Pulmonary artery endothelial cell (primary cell): ENCODE measurements at places on chromosomes 3 and 15. TPM values are rescaled to one million over a fixed set of nuclear protein-coding genes. Genes with fewer than 3 reads are reported as not detected.
A peak's percentile ranks its signal among the peaks of the same experiment; 100 is the strongest.

DNA sequence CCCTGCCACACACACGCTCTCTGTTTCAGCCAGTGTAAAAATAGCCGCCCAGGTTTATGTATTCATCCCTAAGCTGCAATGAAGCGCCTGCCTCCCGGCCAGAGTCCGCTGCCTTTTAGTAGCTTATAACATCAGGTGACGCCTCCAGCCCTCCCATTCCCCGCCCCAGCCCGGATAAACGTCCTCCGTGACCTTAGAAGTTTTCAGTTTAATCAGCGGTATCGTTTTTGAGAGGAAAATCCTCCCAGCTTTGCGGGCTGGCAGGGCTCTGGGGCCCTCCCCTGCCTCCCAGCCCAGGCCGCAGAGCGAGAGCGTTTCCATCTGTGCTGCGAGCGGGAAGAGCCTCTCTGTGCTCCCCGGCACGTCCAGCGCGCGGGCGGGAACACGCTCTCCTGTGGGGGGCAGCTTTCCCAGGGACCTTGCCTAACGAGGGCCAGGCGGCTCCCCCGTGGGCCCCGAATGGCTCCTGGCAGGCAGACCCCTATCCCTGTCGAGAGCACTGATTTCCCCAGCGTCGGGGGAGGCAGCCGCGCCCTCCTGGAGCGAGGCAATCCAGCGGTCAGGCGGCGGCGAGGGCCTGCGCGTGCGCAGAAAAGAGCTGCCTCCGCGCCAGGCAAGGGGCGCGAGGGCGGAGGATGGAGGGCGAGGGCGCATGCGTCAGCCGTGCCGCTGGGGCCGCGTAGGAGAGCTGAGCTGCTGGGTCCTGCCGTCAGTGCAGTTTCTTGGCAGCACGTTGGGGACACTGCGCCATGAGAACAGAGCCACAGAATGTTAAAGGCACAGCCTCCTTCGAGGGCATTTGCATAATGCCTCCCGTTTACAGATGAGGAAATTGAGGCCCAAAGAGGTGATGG is 71.1 kb downstream of the CCNL1 start:
- DNase-seq, result peak; percentile 69

GRCh38 chr15:92595506-92596381 is 59.8 kb downstream of the FAM174B start:
- DNase-seq, result no peak

GRCh38 chr15:34335176-34336032 is 2.2 kb downstream of the SLC12A6 start:
- DNase-seq, result no peak

DNA sequence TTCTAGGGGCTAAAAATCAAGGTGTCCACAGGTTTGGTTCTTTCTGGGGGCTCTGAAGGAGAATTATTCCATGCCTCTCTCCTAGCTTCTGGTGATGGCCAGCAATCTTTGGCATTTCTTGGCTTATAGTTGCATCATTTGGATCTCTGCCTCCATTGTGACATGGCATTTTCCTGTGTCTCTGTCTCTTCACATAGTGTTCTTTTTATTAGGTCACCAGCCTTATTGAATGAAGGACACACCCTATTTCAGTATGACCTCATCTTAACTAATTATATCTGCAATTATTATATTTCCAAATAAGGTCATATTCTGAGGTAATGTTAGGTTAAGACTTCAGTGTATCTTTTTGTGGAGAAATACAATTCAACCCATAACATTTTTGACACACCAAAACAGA is 3.2 kb upstream of the GBE1 start:
- no peak for DNase-seq

- DNase-seq, result no peak
Measured at GRCh38 chr3:170740726-170741591, 129.0 kb downstream of the RPL22L1 start.

Gene SPATA16
- not detected in 2 replicates for total RNA-seq

DNA sequence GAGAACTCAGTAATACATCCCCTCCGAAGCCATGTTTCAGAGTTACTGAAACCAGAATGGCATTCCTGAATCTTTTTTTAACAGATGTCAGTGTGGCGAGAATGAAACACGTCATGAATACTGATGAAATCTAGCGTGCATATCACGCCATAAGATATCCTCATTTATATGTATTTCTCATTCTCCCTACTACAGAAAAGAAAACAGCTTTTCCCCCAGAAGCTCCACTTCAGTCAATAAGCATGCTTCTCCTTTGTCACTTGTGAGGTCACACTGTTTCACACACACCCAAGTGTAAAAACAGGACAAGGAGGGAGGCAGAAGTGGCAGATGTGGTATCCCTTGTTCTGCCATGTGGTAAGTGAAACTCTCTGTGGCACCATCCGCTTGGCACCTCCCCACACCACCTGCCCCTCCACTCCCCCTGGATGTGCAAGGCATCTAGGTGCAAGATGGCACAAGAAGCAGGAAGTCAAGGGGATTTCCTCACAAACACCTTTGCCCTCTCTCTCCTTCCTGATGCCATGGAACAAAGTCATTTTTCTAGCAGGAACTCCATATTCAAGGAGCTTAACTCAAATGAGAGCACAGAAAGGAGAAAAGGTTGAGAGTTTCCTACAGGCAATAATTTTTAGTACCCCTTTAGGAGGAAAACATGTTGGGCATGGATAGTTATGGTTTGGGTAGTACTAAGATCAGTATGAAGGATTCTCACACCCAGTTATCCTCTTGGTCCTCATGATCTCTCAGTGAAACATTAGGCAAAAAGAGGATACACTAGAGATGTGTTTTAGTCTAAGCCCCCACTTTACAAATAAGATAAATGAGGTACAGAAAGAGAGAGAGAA is 47.5 kb upstream of the FRMD4B start:
- DNase-seq, result no peak

DNA sequence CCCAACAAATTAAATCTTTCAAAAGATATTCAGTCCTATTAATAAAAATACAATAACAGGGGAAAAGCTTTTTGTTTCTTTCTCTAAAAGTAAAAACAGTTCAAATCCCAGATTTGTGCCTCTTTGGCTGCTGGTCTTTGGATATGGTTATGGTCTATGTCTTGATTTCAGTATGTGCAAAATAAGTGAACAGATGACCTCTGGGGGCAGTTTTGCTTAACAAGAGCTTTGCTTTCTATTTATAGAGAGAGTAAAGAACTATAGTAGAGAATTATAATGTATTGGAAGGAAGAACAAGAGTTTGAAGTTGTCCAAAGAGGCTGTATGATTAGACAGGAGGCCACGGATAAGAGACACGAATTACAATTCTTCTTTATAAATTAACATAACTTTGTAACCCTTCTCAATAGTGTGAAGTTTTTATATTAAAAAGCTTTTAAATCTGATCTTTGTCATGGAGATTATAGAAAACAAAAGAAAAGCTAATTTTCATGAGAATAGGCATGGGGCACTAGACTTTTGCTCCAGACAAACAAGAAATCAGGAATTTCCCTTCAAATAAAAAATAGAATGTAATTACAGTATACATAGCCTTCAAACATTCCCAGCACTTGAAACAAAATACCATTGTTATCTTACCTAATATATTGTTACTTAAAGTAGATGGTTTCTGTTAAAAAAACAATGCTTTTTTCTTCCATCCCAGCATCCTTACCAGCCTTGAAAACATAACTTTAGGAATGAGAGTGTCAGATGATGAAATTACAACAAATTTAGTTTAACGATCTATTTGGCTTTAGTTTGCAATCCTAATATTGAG is 432.7 kb upstream of the ARHGEF26 start:
- DNase-seq, result no peak

DNA sequence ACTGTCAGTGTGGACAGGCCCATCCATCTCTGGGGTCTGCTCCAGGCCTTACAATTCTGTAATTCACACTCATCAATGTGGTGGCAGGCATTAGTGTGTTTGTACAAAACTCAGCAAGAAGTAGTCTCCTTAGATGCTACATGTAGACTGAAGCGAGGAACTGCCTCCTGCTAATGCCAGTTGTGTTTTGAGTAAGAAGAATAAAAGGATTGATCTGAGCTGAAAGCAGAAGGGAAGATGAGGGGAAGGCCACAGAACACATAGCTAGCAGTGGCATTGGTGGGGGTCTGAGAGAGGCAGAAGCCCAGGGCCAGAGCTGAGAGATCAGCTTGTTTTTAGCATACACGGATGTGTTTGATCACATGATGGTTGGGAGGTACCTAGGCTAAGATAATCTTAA is 144.1 kb downstream of the TIGIT start:
- DNase-seq, result no peak

Gene PLSCR4
- total RNA-seq, result 89.9 and 102 TPM in 2 replicates

Gene ACSBG1
- not detected in 2 replicates for total RNA-seq

Gene FGD5
- 79.7 and 84.3 TPM in 2 replicates for total RNA-seq

GRCh38 chr15:58602823-58603222 is 146.7 kb downstream of the ADAM10 start:
- no peak for DNase-seq

DNA sequence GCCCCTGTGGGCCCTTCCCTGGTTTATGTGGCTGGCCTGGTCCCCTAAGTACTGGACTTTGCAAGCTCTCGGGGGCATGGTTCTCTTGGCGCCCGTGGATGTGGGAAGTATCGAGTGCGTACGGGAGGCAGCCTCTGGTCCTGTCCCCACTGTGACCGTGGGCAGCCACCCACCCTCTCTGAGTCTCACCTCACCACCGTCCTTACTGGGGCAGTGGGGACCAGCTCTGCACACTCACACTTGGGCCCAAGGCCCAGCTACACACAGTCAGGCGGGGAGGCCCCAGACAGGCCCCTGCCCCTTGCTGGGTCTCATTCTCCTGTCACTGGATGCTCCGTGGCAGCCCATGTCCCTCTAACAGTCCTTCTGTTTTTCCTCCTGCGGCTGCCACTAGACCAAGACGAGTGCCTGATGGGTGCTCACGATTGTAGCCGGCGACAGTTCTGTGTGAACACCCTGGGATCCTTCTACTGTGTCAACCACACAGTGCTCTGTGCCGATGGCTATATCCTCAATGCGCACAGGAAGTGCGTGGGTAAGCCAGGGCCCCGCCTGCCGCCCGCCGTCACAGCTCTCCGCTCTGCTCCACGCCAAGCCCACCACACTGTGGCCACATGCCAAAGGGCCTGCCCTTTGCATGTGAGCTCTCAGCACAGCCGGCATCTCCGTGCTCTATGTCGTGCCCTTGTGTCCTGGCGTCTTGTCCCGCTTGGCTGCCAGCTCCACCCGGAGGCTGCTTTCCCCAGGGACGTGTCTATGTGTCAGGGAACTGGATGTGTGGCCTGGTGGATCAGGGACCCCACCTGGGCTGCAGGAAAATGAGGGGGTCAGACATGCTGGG is 72.7 kb downstream of the FBLN2 start:
- no peak for DNase-seq

GRCh38 chr3:159356606-159357005 is 554.8 kb downstream of the MFSD1 start:
- DNase-seq, result no peak

DNA sequence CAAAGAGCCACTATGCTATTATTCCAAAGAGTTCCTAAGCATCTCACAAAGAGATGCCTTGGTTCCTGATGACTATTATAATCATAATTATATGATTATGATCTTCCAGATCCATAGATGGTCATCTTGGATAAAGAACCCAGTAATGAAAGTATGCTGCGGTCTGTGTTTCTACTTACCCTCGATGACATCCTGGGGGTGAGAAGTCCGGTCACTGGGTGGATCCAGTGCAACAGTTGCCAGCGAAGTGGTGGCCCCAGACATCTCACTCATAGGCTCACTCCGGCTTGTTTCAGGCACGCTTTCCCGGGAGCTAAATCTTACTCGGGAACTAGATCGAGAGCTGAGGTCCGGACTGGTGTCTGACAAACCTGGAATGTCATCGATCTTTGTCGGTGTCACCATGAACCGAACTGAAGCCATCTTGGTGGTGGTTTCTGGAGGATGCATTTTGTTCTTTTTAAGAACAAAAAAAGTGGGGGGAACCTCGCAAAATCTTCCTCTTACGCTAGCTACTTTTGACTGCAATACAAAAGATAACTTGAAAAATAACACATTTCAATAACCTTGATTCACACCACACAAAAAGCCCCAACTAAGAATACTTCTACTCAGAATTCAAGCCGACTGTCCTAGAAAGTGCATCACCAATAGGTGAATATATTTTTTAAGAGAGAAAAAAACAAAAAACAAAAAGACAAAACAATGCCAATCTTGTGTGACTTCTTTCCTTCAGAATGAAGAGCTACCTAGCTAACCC is 1.2 kb downstream of the SLC12A6 start:
- no peak for DNase-seq

DNA sequence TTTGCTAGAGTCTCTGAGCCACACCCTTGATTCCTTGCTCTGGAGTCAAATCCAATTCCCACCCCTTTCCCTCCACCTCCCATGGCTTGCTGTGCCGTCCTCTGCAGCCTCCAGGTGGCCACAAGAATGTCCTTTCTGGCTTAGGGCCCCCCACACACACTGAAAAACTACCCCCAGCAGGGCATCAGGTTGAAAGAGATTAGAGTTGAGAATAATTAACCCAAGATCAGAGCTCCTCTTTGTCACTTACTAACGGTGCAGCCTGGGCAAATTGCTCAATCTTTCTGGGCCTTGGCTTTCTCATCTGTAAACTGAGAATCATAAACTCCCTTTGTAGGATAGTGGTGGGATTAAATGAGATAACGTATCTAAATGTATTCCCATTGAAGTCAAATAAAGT is 78.5 kb downstream of the MRPL46 start:
- DNase-seq, result no peak

Gene CACNA1D
- not detected in 2 replicates for total RNA-seq

Gene PCOLCE2
- 8.5 and 12.1 TPM in 2 replicates for total RNA-seq

GRCh38 chr3:176208283-176208682 is 989.0 kb downstream of the TBL1XR1 start:
- DNase-seq, result no peak

- no peak for DNase-seq
Measured at GRCh38 chr3:126111566-126112475, 27.9 kb upstream of the SLC41A3 start.

DNA sequence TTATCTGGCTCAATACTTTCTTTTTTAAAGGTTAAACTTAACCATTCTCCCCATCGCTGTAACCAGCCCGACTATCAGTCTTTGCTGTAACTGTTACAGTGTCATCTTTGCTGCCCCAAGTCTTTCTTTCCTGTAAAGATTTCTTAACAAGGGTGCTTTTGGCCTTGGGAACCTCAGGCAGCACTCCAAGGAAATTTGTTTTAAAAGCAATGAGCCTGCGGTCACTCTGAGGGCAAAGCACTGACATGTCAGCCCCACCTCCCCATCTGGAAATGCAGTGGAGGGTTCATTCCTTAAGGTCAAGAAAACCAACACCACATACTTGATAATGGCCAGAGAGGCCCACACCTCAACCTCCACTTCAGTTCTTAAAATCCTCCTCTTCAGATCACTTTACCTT is 3.2 kb downstream of the TRANK1 start:
- DNase-seq, result no peak

- DNase-seq, result peak; percentile 15
Measured at GRCh38 chr15:58678683-58679082, 70.8 kb downstream of the ADAM10 start.
